ENCODE measurements at places on chromosomes 7 and 10.

GRCh38 chr10:61975391-61975932, 74.0 kb downstream of the ARID5B start:
- DNase-seq, result no peak

DNA sequence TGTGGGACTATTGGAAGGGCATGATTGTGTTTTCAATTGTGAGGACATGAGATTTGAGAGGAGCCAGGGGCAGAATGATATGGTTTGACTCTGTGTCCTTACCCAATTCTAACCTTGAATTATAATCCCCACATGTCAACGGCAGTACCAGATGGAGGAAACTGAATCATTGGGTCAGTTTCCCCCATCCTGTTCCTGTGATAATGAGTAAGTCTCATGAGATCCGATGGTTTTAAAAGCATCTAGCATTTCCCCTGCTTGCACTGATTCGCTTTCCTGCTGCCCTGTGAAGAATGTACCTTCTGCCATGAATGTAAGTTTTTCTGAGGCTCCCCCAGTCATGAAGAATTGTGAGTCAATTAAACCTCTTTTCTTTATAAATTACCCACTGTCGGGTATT, 1367.1 kb downstream of the XPNPEP1 start:
- DNase-seq, result no peak

DNA sequence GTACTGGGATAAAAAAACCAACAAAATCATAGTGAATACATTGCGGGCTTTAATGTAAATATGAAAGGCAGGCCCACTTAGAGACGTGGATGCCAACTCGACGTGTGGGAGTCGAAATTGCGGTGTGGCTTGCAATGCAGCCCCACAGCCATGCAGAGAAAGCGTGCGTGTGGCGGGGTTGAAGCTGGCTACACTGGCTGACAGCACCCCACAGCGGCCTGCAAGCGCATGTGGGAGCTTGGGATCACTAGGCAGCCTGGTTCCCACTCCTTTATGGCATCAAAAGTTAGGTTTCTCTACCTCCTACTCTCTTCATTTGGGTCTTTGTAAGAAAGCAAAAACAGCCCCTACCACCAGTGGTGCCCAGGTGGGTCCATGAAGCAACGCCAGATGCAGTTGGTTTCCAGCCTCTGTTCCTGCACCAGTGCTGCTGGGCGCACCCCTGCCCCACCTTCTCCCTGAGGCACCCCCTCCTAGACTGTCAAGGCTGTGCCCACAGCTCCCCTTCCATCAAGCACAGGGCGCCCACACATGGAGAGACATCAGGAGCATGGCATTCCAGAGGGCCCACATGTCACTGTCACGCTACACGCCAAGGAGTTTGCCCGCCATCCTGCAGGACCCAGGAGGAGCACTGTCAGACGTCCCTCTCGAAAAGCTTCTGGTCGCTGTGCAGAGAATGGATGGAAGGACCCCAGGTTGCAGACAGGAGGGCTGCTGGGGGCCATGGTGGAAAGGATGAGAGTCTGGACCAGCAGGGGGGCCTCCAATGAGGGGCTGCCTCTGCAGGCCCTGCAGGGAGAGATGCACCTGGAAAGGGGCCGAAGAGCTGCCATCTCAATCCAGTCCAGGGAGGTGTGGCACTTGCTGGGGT, 142.9 kb downstream of the PAXIP1 start:
- no peak for DNase-seq

GRCh38 chr7:68840991-68841390, 757.3 kb upstream of the AUTS2 start:
- DNase-seq, result no peak

- no peak for DNase-seq
These were observed 234.3 kb upstream of the PHF14 start for GRCh38 chr7:10739401-10739800.

GRCh38 chr7:69518705-69519077, 79.6 kb upstream of the AUTS2 start:
- DNase-seq, result no peak

- DNase-seq, result no peak
These were observed 139.9 kb upstream of the COBL start for GRCh38 chr7:51456431-51457060.

- DNase-seq, result no peak
These were observed 15.9 kb upstream of the AKR1B1 start for GRCh38 chr7:134474828-134475227.

DNA sequence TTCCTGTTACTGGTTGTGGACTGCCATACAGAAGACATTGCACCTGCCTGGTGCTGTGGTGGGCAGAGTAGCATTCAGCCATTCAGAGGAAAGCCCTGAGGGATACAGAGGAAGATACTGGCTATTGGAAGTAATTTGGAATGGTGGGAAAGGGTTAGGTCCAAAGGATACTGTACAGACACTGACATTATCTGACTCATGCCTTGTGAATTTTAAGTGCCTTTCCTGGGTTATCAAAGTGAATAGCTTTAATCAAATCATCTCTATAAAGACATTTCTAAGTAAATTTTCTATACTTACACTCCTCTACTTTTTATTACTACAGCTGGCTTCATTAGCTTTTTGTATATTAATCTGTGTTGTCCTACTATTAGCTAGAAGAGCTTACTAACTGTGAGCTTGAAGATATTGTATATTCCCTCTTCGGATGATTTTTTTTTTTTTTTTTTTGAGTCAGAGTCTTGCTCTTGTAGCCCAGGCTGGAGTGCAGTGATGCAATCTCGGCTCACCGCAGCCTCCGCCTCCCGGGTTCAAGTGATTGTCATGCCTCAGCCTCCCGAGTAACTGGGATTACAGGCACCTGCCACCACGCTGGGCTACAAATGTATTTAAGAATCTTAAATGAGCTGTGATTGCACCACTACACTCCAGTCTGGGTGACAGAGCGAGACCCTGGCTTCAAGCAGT, 186.5 kb downstream of the ADK start:
- DNase-seq, result no peak
